ENCODE measurements at places on chromosomes 4 and X.

- no peak overlapping the region for H3K27ac ChIP-seq
- H3K27me3 ChIP-seq = no peaks in the 10 kb centered on the region
- peaks cover 12% of the 10 kb centered on the region for H3K4me1 ChIP-seq
- H3K4me3 ChIP-seq = no peak overlapping the region
- H3K36me3 ChIP-seq = no peaks in the 10 kb centered on the region
- DNase-seq = no peak
These were observed 3.8 kb downstream of the CHST7 start for GRCh38 chrX:46577221-46578005.

GRCh38 chr4:127196655-127197352 lies 436.0 kb upstream of the INTU start:
- no peak for DNase-seq
- H3K36me3 ChIP-seq = no peaks in the 10 kb centered on the region
- no peaks in the 10 kb centered on the region for H3K4me1 ChIP-seq
- H3K27ac ChIP-seq = no peak overlapping the region
- no peak overlapping the region for H3K4me3 ChIP-seq
- H3K27me3 ChIP-seq = no peaks in the 10 kb centered on the region

GRCh38 chrX:29862126-29862677 lies 353.2 kb upstream of the MAGEB2 start:
- no peak overlapping the region for H3K27ac ChIP-seq
- no peak overlapping the region for H3K4me3 ChIP-seq
- H3K4me1 ChIP-seq = no peaks in the 10 kb centered on the region
- no peaks in the 10 kb centered on the region for H3K27me3 ChIP-seq

DNA sequence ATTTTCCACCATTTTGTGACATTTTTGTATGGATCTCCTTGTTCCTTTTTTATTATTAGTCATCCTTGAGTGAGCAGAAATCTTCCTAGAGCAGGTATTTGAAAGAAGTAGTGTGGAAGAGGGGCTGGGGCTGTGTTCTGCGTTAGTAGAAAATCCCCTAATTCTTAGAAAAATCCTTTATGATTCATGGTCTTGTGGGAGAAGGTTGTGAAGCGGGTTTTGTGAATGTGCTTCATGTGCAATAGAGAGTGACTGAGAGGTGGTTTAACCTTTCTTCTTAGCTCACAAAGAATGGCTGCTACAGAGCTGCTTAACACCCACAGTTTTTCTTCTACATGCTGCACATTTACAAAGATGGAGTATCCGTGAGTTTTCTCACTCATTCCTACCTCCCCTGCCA lies 220.5 kb downstream of the IDS start:
- H3K27ac ChIP-seq = no peak overlapping the region
- DNase-seq = no peak
- no peak overlapping the region for H3K4me3 ChIP-seq
- H3K36me3 ChIP-seq = no peaks in the 10 kb centered on the region
- H3K27me3 ChIP-seq = no peaks in the 10 kb centered on the region

- H3K4me1 ChIP-seq = no peaks in the 10 kb centered on the region
- no peaks in the 10 kb centered on the region for H3K36me3 ChIP-seq
- DNase-seq = no peak
- no peak overlapping the region for H3K4me3 ChIP-seq
- no peaks in the 10 kb centered on the region for H3K27me3 ChIP-seq
These were observed 15.3 kb downstream of the DDIT4L start for GRCh38 chr4:100174985-100175383.

- H3K27me3 ChIP-seq = no peaks in the 10 kb centered on the region
- H3K4me3 ChIP-seq = no peak overlapping the region
- no peaks in the 10 kb centered on the region for H3K4me1 ChIP-seq
- no peak for DNase-seq
- no peak overlapping the region for H3K27ac ChIP-seq
- no peaks in the 10 kb centered on the region for H3K36me3 ChIP-seq
These were observed 91.6 kb downstream of the ANXA10 start for GRCh38 chr4:168183717-168184571.

GRCh38 chr4:9602389-9602914 lies 158.2 kb downstream of the DEFB131A start:
- no peaks in the 10 kb centered on the region for H3K27me3 ChIP-seq
- H3K4me3 ChIP-seq = no peak overlapping the region
- peaks cover 7% of the 10 kb centered on the region for H3K4me1 ChIP-seq
- no peak overlapping the region for H3K27ac ChIP-seq

DNA sequence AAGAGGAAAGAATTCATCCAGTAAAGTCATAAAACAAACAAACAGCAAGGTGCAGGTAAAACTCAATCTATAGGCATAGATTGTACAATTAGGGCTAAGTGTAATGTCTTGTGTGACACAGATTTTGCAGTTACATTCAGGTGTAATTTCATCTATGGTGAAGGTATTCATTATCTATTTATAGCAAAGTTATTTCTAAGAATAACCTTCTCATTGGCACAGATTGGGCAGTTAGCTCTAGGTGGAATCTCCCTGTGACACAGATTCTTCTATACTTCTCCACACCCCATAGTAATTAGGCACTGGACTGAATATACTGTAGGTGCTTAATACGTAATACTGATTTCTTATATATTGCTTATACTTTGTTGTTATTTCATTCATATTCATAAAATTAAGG lies 66.8 kb downstream of the COL25A1 start:
- no peak overlapping the region for H3K4me3 ChIP-seq
- no peaks in the 10 kb centered on the region for H3K27me3 ChIP-seq
- no peaks in the 10 kb centered on the region for H3K36me3 ChIP-seq

Measured in effector memory CD4-positive, alpha-beta T cell (primary cell).